NCI-H1092 (cell line): ENCODE measurements at places on chromosomes 4 and X.

GRCh38 chr4:15912961-15913630 lies 25.4 kb downstream of the FGFBP1 start:
- DNase-seq: no peak

- DNase-seq: no peak
These were observed 109.9 kb upstream of the PTPN13 start for GRCh38 chr4:86484241-86484640.

- DNase-seq: no peak
These were observed 15.1 kb upstream of the DCLK2 start for GRCh38 chr4:150063128-150063527.

DNA sequence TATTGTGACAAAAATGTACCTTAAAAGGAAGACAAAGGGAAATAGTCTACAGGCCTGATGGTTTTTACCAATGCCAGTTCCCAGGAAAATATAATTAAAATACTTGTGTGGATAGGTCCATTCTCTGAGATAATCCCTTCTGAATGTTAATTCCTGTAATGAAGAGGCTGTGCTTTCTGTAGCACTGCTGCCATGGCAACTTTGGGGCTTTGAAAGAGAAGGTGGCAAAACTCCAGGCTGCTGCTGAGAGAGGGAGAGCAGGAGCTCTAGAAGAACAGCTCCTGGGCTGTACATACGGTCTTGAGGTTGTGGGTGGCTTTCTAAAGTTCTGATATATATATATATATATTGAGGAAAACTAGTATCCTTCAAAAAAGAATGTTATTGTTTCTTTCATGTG lies 125.4 kb downstream of the PDLIM5 start:
- DNase-seq: peak; percentile 65

GRCh38 chr4:184801781-184802696 lies 23.7 kb downstream of the ACSL1 start:
- no peak for DNase-seq

- no peak for DNase-seq
These were observed 209.5 kb upstream of the S100G start for GRCh38 chrX:16440446-16440845.
